ENCODE measurements at places on chromosomes 12 and 14. TPM values are rescaled to one million over a fixed set of nuclear protein-coding genes. Genes with fewer than 3 reads are reported as not detected.

The TAS2R10 gene
- not detected for total RNA-seq

The CMKLR1 gene
- not detected for total RNA-seq

The SERPINA12 gene
- not detected for total RNA-seq

The NYNRIN gene
- 0.23 TPM for total RNA-seq

The HSPB8 gene
- 21.0 TPM for total RNA-seq

The ESR2 gene
- total RNA-seq, result 0.05 TPM

The JKAMP gene
- total RNA-seq, result 68.7 TPM

The BDKRB1 gene
- total RNA-seq, result 0.47 TPM

The ACSM4 gene
- total RNA-seq, result not detected

The FRS2 gene
- total RNA-seq, result 10.7 TPM
